ENCODE measurements at places on chromosomes 16 and 17.

DNA sequence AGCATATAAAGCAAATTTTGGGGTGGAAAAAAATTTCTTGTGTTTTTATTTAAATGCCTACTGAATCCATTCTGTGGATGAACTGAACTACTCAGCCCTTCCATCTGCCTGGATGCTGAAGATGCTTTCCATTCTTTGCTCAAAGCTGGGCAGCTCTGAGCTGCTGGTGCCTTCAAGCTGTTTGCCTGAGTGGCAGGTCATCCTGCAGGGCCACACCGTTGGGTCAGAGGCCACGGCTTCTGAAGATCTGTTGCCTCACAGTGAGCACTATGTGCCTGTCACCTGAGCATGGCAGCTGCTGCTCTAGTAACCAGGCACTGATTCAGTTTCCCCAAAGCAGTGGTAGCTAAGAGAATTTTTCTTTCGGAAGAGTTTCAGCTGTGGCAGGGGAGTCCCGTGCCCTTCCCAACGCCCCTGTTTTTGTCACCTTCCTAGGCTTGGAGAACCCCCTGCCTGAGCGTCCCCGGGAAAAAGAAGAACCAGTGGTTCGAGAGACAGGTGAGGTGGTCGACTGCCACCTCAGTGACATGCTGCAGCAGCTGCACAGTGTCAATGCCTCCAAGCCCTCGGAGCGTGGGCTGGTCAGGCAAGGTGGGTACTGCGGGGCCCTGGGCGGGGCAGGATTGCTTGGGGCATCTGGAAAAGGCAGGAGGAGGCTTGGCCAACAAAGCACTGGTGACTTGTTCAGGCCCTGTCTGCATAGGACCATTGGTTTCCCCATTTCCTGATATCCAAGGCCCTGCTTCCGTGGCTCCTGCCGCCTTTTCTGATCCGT lies 8.5 kb downstream of the PLK1 start:
- no peak for DNase-seq

DNA sequence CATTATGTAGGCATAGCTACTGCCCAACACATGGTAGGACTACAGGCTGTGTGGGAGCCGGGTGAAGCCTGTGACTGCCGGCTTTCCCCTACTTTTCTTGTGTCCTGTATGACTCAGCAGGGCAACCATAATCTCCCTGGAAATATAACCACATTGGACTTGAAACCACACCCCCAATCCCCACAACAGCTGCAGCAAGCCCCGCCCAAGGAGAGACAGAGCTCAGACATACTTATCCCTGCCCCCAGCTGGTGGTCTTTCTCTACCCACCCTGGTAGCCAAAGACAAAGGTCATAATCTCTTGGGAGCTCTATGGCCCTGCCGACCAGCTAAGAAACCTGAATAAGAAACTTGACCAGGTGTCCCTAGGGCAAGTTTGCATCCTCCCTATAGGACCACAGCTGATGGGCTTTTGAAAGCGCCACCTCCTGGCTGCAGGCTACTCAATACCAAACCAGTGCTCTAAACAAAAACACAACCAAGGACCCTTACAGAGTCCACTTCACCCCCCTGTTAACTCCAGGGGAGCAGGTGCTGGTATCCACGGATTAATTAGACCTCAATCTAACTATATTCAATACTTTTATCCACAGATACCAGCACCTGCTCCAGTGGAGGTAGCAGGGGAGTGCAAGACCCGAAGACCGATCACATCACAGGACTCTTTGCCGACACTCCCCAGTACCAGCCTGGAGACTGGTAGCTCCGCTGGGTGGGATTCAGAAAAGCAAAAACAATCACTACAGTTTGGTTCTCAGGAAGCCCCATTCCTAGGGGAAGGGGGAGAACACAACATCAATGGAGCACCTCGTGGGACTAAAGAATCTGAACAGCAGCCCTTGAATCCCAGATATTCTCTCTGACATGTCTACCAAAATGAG lies 91.2 kb downstream of the IRX5 start:
- no peak for DNase-seq

DNA sequence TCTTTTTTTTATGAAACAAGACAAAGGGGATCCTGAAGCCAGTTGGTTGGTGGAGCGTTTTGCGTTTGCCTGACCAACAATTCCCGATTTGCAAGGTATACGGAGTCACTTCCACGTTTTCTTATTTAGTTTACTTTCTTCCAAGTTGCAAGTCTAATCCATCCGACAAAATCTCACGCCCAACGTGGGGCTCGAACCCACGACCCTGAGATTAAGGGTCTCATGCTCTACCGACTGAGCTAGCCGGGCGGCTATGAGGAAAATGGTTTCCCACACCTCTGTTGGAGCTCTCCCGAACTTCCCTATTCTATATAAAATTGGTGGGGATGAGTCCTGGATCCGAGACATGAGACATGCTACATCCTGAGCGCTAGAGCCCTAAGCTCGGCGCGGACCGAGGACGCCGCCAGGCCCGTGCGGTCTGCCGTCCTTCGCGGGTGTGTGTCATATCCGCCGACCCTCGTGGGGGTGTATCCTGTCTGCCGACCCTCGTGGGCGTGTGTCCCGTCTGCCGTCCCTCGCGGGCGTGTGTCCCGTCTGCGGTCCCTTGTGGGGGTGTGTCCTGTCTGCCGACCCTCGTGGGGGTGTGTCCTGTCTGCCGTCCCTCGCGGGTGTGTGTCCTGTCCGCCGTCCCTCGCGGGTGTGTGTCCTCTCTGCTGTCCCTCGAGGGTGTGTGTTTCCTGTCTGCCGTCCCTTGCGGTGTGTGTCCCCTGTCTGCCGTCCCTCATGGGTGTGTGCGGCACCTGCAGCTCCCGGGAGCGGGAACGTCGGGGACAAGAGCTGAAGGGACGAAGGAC lies 22.6 kb downstream of the ZNF213 start:
- DNase-seq = peak; percentile 84

- no peak for DNase-seq
Measured at GRCh38 chr17:2082003-2082781, 27.3 kb downstream of the HIC1 start.

DNA sequence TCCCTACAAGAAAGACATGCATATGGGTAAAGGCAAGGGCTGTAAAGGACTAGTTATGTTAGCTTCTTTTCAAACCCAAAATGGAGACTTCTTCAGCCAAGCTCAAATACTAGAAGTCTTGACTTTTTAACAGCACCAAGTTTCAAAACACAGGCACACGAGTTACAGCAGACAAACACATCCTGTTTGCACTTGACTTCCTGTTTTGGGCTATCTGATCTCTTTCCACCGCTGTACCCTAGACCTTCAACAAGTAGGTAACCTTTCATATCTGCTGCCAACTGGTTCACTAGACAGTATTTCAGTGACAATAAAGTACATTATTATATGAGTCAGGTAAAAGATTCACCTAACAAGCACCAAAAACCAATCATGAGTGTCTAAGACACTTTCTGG lies 12.3 kb downstream of the RFFL start:
- peak; percentile 76 for DNase-seq

- peak; percentile 55 for DNase-seq
Measured at GRCh38 chr17:73308017-73308823, 3.6 kb downstream of the CDC42EP4 start.

DNA sequence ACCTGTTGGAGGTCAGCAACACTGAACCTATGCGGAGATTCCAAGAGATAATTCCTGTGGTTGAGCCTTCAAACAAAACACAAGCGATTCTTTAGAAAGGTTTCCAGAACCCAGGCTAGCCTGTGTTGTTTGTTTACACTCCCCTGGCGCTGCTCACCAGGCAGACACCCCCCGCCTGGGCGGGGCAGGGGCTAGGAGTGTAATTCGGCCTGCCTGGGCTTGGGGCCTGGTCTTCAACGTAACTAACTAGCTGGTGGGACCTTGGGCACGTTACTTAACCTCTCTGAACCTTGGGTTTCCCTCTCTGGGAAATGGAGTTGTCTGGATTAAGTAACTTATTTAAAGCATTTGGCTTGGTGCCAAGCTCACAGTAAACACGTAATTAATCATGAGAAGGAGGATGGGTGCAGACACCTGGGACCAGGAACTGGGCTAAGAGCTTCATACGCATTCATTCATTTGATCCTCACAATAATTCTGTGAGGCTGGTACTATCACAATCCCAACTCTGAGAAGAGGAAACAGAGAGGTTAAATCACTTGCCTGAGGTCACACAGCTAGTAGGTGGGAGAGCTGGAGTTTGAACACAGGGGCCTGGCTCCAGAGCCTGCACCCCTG lies 7.6 kb upstream of the ARHGAP27 start:
- no peak for DNase-seq

GRCh38 chr17:12591021-12591735 lies 74.5 kb upstream of the MYOCD start:
- no peak for DNase-seq

- DNase-seq = peak; percentile 48
Measured at GRCh38 chr17:35612924-35613521, 25.9 kb downstream of the AP2B1 start.

DNA sequence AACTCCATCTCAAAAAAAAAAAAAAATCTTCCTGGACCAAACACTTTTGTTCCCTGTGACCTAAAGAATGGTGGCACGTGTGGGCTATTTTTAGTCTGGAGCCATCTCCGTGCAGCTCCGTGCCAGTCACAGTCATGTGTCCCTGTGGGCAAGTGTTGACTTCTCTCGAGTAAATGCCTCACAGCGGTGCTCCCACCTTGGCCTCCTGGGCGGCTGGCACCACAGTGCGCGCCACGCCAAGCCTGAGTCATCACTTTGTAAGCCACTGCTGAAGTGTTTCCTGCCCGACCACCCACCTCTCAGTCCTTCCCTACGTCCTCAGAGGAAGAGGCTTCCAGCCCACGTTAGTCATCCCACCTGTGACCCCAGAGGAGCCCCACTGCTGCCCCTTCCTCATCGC lies 10.9 kb upstream of the HEXD start:
- DNase-seq = peak; percentile 45

GRCh38 chr16:66959704-66960161 lies 1.3 kb upstream of the CES3 start:
- DNase-seq = peak; percentile 72

DNA sequence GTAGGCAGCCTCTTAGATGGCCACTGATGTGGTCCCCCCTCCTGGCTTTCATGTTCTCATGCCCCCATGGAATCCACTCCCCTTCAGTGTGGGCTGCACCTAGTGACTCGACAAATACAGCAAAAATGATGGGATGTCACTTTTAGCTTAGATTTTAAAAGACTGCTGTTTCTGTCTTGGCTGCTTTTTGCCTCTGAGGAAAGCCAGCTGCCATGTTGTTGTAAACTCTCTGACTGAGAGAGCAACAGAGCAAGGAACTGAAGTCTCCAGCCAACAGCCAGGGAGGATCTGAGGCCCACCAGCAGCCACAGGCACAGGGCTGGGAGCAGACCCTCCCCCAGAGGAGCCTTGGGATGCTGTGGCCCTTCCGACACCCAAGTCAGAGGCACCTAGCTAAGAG lies 60.6 kb upstream of the MARCHF10 start:
- DNase-seq = no peak

- DNase-seq = no peak
Measured at GRCh38 chr16:27503662-27504061, 46.1 kb downstream of the GTF3C1 start.

GRCh38 chr17:80119271-80119791 lies 17.9 kb downstream of the GAA start:
- DNase-seq = no peak

- DNase-seq = no peak
Measured at GRCh38 chr17:53336281-53336680, 486.4 kb upstream of the KIF2B start.

- no peak for DNase-seq
Measured at GRCh38 chr16:324201-324450, 28.4 kb downstream of the AXIN1 start.

DNA sequence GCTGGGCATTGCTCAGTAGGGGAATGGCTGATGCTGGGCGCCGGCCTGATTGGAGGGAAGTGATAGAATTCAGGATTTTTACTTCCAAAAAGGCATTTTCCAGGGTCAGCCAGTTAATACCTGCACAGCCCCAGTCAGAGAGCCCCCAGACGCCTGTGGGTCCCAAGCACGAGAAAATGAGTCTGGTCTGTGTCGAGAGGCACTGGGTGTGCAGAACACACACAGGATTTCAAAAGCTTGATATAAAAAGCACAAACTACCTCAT lies 164.6 kb upstream of the TNRC6C start:
- DNase-seq = no peak

- peak; percentile 96 for DNase-seq
Measured at GRCh38 chr17:78862073-78863023, 21.7 kb upstream of the USP36 start.

- no peak for DNase-seq
Measured at GRCh38 chr17:7393613-7394451, 493 bp downstream of the PLSCR3 start.

DNA sequence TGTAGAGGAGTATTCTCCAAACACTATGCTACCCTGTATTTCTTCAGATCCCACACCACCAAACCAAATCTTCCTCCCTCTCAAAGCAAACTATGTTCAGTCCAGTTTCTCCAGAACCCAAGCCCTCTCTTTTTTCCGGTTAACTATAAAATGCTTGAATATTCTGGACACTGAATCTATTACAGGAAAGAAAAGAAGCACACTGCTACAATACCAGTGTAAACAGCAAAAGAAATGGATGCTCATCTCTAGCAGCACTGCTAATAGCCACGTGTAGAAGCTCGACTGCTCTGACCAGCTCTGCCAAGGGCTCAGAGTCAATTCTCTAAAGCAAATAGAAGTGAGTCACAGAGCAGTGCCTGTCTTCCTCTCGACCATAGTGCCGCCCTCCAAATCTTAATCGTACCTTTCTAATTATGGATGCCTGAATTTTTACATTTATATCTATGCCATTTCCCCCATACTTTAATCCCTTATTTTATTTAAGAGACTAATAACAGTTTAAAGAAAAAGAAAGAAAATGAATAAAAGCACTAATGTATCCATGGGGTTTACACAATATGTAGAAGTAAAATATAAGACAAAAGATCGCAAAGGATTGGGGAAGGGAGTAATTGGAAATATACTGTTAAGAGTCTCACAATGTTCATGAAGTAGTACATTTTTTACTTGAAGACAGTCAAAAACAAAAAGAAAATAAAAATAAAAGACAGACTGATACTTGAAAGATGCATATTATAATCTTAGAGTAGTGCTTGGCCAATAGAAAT lies 154.5 kb downstream of the PARN start:
- no peak for DNase-seq

GRCh38 chr16:21301895-21302291 lies 23.8 kb upstream of the CRYM start:
- peak; percentile 57 for DNase-seq

DNA sequence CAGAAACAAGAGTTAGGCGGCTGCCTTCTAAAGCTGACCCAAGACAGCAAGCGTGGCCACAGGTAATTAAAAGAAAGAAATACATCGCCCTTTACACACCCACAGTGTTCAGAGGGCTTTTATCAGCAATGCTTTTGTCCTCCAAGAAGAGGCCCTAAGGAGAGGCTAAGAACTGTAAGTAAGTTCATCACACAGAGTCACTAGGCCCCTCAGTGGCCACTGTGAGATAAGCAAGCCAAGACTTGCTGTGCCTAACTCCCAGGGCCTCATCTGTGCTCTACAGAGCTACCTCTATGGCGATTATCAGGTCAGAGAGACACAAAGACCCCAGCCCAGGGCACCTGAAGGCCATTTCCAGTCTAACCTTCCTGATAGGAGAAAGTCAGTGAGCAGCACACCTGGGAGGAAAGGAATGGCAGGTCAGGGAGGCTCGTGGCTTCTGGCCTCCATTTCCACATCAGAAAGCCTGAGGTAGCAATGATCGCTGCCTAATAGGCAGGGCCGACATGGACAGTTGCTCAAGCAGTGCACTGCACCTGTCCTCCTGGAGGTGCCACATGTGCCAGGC lies 545.2 kb upstream of the CDH11 start:
- no peak for DNase-seq

Measured in inflammatory macrophage (primary cell).